Stimulated activated CD8-positive, alpha-beta memory T cell treated with anti-CD3 and anti-CD28 coated beads, Interleukin-15, amount 100 ng/mL, for 24 hours (primary cell): ENCODE measurements at places on chromosomes 2 and 18.

- DNase-seq = no peak
Observed at GRCh38 chr2:62036229-62036628, 130.8 kb downstream of the COMMD1 start.

GRCh38 chr2:212073360-212073759 is 465.2 kb downstream of the ERBB4 start:
- DNase-seq = no peak

DNA sequence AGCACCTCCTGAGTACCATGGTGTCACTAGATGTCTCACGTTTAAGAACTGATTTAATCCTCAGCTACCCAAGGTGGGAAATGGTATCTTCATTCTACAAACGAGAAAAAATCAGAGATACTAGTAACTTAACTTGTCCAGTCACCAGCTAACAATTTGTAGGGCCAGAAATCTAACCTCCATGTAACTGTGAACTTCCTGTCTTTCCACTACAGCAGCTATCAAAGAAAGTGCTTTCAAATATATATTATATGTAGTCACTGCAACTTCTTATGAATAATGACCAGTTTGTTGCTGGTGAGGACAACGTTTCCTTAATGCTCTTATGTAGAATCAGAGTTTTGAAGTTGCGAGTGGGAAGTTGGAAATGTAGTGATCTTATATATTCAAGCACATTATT is 1.9 kb downstream of the REV1 start:
- DNase-seq = no peak

GRCh38 chr18:37261246-37261840 is 304.3 kb downstream of the CELF4 start:
- DNase-seq = no peak

DNA sequence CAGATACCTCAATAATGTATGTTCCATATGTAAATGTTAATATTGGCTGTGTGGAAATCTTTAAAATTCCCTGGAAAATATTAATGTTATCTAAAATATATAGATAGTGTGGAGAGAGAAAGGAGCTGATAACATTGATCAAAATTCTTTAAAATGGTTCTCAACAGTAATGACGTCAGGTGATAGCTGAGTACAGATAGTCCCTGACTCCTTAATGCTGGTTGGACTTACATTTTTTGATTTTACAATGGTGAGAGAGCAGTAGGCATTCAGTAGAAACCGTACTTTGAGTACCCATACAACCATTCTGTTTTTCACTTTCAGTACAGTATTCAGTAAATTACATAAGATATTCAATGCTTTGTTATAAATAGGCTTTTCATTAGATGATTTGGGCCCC is 146.6 kb downstream of the GALNT3 start:
- no peak for DNase-seq

DNA sequence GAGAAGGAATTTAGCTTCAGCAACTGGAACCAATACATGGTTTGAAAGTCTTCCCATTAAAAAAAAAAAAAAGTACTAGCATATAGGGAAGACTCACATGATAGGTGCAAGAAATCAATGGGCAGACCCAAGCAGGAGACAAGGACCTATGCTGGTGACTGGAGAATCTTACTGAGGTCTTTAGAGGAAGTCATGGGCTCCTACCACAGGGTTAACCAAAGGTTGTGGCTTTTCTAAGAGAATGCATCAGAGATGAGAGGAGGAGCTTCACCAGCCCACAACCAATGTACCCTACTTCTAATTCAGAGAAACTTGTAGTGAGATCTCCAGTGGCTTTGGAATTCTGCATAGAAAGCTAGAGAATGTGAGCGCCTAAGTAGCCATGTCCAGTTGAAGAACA is 207.4 kb downstream of the NCKAP5 start:
- no peak for DNase-seq

DNA sequence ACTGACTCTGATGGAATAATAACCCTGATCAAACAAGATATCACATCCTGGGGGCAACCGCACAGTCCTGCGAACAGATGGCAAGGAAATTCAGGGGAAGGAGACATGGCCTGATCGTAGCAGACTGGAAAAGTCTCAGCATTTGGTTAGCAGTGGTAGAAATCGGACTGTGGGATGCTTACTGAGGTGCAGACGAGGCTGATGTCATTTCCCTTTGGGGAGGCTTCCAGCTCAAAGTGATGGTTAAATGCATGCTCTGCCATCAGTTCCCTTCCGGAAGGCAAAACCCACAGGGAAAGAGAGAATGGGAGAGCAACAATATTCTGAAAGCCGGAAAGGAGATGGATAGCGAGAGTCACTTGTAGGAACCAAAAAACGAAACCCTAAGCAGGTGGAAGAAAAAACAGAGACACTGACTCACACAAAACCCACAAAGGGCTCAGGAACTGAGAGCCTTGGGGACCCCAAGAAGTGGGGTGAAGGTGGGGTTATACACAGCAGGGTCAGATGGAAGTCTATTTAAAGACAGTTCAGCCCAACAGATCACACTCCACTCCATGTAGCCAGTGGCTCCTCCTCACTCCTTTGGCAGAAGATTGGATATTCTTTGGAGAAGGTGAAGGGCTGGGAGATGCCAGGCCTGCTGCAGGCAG is 93.1 kb downstream of the INPP5D start:
- DNase-seq = no peak

DNA sequence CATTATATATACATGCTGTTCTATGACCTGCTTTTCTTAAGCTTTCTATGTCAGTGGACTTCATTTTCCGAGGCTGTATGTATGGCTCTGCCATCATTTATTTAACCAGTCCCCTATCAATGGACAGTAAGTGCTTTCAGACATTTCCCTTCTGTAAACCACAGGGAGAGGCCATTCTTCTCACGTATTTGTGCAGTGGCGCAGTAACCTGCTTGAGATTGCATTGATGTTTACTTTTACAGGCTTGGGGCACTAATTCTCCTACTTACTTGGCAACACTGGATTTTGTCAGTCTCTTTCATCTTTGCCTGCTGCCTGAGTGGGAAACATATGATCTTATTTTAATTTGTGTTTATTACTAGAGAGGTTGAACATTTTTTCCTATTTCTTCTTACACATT is 52.1 kb downstream of the BOLA3 start:
- no peak for DNase-seq

- DNase-seq = no peak
Observed at GRCh38 chr2:62076980-62077638, 118.8 kb upstream of the B3GNT2 start.

DNA sequence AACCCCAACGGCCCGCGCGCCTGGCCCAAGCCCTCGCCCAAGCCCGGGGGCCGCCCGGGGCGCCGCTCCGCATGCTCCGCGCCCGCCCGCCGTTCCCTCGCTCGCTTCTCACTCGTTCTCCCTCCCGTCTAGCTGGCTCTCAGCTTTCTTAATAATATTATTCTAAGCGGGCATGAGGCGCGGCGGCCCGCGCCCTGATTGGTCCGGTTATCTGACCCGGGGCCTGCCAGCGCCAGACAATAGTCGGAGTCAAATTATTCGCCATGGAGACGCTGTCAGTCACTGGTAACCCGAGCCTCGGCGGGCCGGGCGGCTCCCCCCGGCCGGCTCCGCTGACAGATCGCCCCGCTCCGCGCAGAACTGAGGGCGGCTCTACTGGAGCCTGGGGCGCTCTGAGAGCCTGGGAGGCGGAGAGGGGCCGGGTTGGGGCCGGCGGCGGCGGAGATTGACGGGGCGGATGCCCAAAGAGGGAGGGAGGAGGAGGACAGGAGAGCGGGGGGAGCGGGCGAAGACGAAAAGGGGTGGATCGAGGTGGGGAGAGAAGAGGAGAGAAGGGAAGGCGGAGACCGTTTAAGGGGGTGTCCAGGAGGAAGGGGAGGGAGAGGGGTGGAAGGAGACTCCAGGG is at the start of gene SIX2:
SIX2 (minus strand) TSS at position 150 of the 625 bp plus-strand sequence. CDS start 342 bp downstream, outside the sequence.
- DNase-seq = no peak

DNA sequence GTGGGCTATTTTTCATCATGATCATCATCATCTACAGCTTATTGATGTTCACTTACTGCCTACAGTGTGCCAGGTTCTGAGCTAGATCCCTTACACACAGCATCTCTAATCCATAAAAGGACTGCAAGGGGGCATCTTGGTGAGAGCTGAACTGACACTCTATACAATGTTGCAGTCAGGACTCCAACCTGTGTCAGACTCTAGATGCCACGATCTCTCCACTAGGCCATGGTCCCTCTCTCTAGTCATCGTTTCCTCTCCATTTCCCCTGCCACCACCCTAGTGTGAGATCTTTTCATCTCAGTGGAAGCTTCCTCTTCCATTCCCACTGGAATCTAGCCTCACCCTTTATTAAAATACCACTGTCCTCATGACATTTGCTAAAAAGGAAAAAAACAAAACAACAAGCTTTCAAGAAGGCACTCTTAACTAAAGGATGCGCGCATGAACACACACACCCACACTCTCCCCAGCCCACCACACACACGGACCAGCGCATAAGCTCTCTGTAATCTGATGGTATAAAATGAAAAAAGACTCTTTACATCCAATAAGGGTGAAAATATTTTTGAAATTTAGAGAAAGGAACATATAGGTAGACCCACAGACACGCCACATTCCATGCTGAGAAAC is 93.4 kb upstream of the THOC1 start:
- DNase-seq = no peak

GRCh38 chr2:172829229-172829628 is 93.6 kb downstream of the RAPGEF4 start:
- DNase-seq = no peak

DNA sequence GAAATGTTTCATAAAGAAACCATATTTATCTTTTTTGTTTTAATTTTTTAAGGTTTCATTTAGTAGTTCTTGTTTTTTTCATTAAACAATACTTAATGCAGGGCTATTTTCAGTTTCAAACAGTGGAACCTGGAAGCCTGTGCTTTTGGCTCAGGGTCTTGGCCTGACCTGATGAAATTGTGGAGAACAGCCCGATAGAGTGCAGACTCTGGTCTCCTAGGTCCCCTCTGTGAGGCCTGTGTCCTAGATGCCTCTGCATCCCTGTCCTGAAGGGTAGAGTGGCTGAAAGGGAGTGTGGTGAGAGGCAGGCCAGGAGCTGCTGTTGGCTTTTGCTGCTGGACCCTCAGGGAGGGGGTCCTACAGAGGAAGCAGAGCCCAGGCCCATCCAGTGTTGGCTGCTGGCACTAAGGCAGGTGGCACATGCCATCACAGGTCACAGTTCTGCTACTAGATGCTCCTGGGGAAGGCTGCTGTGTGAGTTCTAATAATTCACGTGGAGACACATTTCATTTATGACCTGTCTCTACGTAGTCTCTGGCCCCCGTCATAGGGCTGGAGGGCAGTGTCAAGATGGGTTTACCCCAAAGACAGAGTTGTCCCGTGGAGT is 201.0 kb upstream of the COPS8 start:
- DNase-seq = no peak

DNA sequence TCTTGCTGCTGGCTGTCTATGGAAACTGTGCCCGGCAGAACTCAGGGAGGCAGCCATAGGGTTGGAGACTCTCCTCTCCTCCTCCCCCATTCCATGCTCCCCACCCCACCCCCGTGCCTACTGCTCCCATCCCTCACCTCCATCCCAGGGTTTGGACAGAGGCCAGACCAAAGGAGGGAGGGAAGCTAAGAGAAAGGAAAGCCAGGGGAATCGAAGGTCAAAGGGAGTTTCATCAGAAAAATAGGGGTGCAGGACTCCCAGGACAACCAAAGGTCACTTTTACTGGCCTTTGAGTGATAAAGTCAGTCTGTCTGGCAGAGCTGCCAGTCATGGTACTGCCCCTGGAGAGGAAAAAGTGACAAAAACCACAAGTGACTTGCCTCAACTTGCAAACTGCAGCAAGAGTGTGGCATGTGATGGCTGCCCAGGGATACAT is 187.3 kb upstream of the CTAGE1 start:
- no peak for DNase-seq

GRCh38 chr2:82084679-82085392 is 1780.3 kb upstream of the LRRTM1 start:
- no peak for DNase-seq

DNA sequence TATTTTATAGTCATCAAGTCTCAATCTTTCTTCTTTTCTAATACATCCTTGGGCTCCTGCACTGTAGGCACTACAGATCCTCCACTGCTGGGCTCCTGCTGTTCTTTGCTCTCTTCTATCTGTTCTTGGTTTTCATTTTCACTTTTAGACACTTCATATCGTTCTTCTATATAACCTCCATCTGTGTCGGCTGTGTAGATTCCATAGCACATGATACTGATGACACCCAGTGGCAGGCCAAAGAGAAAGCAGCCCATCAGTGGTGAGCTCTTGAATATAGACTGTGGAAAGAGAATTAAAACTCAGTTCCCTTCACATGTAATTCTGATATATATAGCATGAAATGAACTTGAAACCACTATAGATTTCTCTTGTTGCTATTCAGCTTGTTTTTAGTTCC is 38.0 kb downstream of the TMX3 start:
- DNase-seq = no peak

- no peak for DNase-seq
Observed at GRCh38 chr2:114405247-114406116, 37.0 kb upstream of the DPP10 start.

DNA sequence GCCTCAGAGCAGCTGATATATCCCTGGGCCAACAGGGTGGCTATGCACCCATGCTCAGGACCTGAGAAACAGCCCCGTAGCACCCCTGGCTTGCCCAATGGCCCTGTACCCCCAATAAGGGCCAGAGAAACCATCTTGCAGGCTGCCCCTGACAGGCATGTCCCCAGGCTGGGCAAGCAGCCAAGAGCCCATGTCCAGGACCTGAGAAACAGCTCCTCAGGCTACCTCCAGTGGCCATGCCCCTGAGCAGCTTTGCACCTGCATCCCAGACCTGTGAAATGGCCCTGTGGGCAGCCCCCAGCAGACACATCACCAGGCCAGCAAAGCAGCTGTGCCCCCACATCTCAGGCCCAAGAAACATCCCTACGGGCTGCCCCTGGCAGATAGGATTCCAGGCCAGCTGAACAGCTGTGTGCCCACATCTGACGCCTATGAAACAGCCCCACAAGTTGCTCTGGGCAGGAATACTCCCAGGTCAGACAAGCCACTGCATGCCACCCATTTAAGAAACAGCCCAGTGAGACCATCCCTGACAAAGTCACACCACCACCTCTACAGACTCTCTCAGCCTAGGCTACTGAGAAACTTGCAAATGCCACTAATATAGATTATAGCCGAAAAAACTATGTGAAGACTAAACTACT is 84.1 kb downstream of the TMEM237 start:
- DNase-seq = no peak
